GM19239 (cell line): ENCODE measurements at places on chromosomes 7 and 10.

- no peak for DNase-seq
Observed at GRCh38 chr10:114027041-114027394, 16.6 kb upstream of the ADRB1 start.

GRCh38 chr7:149716007-149716931, 57.1 kb downstream of the ZNF467 start:
- no peak for DNase-seq

DNA sequence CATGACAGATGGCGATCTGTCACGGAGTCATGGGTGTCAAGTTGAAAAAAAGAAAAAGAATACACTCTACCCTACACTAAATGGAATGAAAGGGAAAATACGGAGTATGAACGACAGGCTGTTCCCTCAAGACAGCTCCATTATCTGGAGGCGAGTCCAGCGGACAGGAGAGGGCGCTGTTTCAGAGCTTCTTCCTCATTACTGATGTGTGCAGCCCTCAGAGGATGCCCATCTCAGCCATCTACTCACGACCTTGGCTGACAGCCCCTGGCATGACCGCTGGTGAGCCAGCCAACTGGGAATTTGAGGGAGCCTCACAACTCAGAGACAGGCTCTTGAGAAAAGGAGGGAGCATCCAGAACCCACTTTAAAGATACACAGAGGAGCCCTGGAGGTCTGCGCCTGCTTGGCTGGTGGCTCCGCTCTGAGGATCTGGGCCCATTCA, 49.6 kb upstream of the SMNDC1 start:
- no peak for DNase-seq

DNA sequence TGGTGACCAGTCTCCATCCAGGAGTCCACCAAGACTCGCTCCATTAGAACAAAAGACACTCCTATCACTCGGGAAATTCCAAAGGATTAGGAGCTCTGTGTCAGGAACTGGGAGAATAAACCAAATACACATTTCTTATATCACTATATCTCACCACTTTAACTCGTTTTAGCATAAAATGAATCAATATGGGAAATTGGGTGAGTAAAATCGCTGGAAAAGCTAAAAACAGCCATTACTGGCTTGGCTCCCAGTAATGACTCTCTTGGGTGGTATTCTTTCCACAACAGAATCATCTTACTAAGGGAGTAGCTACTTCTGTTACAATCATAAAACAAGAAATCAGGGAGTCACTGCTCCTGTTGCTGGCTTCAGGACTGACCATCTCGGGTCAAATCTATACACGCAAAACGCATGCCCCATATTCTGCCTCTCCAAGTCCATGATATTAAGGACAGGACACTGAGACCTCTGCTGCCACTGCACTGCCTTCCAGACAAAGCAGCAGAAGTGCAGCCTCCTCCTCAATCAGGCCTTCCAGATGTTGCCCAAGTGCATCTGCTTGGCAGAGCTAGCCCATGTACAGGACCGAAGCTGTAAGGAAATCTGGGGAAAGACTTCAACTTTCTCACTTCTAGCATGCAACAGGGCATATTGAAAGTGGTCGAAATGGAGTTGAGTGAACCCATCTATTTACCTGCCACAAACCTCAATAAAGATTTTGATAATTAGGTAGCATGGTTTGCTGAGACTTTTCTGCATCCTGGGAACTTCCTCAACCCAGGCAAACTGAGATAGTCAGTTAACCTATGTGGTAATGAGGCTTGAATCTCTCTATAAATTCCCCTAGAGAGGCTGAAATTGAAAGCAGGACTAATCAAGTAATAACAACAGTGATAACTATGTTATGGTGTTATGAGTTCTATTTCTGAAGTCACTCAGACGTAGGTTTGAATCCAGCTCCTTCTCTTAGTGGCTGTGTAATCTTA, 14.4 kb upstream of the PANK1 start:
- no peak for DNase-seq

DNA sequence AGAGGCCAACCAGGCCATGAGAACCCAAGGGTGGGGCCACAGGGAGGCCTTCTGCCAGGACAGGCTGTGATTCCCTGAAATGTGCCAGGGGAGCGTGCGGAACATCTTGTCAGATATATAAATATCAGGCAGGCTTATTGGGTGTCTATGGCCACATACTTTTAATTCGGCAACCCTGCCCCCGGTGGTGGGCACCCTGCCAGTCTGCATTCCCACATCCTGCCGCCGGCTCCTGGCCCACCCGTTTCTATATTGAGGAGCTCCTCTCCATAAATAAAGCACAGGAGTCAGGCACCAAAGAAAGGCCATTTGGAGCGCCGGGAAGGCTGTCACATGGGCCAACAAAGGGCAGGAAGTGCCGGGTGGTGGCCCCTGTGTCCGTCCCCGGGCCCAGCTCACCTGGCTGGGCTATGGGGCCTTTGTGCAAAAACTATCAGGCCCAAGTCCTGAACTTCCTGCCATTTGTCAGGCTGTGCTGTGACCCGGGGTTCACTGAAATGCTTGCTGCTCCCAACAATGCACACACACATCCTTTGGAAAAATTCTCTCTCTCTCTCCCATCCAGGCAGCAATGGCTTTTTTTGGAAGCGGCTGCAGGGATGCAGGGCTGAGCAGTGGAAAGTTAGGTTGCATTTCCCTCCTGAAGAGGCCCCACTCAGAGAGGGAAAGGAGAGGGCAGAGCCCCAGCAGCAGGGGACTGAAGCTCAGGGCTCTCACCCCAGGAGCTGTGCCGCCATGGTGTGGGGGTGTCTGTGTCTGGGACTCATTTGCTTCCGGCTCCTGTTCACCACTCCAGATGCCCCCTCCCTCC, 25.0 kb upstream of the PODXL start:
- no peak for DNase-seq

GRCh38 chr7:151342102-151342646, 562 bp downstream of the NUB1 start:
- no peak for DNase-seq

- no peak for DNase-seq
Observed at GRCh38 chr10:122939856-122940543, 14.0 kb downstream of the C10orf88 start.

GRCh38 chr7:28722684-28723083, 235.4 kb downstream of the TRIL start:
- no peak for DNase-seq

- no peak for DNase-seq
Observed at GRCh38 chr7:14765731-14766130, 136.8 kb downstream of the DGKB start.

- no peak for DNase-seq
Observed at GRCh38 chr7:26620352-26620751, 244.0 kb downstream of the SKAP2 start.

GRCh38 chr7:20220921-20221547, 3.9 kb upstream of the MACC1 start:
- no peak for DNase-seq

DNA sequence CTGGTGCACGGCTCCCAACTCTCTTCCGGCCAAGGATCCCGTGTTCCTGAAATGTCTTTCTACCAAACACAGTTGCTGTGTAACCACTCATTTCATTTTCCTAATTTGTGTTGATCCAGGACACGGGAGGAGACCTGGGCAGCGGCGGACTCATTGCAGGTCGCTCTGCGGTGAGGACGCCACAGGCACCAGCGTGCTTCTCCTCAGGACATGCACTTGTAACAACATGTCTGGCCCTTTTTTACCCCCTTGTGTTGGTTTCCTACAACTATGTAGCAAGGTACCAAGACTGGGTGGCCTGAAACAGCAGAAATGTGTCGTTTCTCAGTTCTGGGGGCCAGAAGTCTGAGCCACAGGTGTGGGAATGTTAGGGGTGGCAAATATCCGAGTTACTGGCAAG, 18.2 kb downstream of the CALML5 start:
- no peak for DNase-seq

- DNase-seq, result no peak
Observed at GRCh38 chr10:17782921-17783665, 26.1 kb upstream of the MRC1 start.

DNA sequence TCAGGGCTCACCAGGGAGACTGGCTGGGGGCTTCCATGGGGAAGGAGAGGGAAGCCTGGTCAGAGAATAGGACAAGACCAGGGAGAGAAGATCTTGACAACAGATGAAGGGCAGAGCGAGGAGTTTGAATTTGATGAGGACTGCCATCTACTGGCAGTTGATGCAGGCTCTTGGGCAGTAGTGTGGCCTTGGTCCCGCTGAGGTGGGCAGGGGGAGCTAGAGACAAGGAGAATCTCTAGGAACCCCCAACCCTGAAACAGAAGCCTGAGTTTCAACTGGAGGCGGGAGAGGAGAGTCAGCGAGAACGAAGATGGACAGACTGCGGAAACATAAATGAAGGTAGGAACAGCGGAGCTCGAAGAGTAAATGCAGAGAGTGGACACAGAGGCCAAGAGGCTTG, 81.0 kb downstream of the PPP1R3C start:
- no peak for DNase-seq

- DNase-seq, result no peak
Observed at GRCh38 chr10:45417746-45418145, 43.7 kb downstream of the ALOX5 start.

DNA sequence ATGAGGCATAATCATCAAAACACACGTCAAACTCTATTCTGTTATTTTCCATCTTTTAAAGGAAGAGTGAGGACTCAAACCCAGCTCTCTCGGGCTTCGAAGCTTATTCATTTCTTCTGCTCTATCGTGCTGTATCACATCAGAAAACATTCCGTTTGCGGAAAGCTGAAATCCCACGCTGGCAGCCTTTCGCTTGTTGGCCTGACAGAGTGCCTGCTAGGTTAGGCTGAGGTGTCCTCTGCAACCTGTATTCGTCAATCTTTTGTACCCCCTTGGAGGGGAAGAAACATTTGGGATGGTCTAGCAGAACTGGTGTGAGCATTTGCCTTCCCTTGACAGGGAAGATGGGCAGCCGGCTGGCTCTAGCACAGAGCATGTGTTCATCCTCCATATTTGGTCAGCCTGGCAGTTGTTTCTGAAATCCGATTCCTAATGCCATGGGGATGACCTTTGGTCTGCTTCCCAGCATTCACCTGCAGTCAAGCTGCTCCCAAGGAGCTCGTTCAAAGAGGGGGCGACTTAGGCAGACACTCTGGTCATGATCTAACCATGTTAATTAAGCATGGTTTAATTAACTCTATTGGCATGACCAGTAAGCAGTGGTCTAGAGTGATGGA, 55.2 kb downstream of the TACC2 start:
- no peak for DNase-seq

DNA sequence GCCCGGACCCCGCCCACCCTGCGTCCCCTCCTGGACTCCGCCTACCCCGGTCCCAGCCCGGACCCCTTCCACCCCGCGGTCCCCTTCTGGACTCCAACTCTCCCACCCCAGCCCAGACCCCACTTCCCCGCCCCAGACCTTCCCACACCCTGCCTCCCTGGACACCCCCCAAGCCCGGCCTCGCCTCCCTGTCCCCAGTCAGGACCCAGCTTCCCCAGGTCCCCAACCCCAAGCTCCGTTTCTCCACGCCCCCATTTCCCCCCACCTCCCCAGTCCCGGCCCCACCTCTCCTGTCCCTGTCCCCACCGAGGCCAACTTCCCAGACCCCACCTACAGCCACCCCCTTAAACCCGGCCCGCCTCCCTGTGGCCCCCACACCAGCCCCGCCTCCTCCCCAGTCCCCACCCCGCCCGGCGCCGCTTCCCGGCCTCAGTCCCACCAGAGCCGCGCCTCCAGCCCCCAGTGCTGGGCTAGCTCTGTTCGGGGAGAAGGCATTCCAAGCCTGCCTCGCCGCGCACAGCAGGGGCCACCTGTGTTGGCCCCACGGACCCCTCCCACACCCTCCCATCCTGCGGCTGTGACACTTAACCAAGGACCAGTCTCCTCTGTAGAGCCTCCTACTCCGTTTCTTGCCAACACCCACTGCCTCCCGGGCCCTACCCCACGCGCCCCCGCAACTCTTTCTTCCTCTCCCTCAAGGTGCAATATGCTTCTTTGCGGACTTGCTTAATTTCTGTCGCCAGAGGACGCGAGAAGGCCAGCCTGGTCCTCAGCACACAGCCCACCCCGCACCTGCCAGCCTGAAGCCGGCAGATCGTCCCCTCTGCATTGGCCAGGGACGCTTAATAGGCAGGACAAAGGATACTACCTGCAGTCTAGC, 736 bp upstream of the ITIH5 start:
- DNase-seq, result no peak

GRCh38 chr10:21515361-21516241, 9.9 kb downstream of the SKIDA1 start:
- no peak for DNase-seq

GRCh38 chr7:134040988-134041387, 86.2 kb upstream of the LRGUK start:
- no peak for DNase-seq

- no peak for DNase-seq
Observed at GRCh38 chr7:43825391-43825808, 43.9 kb downstream of the MRPS24 start.

DNA sequence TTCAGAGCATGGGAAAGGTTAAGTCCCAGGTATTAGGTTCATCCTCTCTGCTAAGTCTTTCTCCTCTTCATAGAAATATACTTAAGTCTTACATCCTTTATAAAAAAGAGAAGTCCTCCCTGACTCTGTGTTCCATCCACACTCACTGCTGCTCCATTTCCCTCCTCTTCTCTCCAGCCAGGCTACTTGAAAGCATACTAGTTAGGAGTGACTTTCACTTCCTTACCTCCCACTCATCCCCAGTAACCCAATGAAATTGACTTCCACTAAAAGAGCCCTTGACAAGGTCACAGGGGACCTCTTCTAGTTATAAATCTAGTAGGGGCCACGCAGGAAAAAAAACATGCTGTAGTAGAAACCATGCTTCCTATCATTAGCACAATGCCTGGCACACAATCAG, 133.1 kb upstream of the AGK start:
- DNase-seq, result no peak

DNA sequence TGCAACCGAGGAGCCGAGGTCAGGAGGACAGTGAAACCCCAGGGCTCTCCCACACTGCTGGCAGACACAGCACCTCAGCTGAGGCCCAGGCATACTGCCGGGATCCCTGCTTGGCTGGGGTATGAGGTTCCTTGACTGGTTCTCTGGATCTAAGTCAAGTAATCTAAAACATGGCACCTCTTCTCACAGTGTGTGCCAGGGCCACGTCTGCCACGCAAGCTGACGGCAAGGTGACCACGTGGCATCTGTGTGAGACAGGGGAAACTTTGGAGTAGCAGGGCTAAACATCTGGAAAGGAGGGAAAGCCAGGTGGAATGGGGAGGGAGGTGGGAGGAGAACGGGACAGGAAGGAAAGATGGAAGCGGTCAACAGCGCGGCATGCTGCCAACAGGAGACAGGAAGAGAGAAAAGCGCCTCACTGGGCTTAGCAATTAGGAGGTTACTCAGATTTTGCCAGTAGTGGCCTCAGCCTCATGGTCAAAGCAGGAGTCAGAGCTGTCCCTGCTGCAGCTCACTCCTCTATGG, 103.7 kb downstream of the CXCL12 start:
- no peak for DNase-seq

GRCh38 chr10:88271761-88272543, 311.2 kb downstream of the RNLS start:
- no peak for DNase-seq

GRCh38 chr7:65509368-65510186, 135.9 kb downstream of the ZNF92 start:
- DNase-seq, result no peak

DNA sequence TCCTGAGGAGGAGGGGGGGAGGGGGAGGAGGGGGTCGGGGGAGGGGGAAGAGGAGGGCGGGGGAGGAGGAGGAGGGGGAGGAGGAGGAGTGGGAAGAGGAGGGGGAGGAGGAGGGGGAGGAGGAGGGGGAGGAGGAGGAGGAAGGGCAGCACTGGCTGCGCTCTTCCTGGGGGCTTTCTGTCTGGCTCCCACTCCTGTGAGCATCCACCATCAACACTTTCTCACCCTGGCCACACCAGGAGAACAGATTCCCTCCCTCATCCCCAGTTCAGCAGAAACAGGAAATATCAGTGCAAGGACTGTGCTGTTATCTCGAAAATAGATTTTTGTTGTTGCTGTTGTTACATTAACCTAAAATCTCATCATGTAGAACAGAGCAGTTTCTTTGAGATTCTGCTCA, 530.5 kb downstream of the ACTR3B start:
- no peak for DNase-seq
